Suprapubic skin (tissue), 4 donors: ENCODE measurements at places on chromosomes 3 and 15. TPM values are rescaled to one million over a fixed set of nuclear protein-coding genes. Genes with fewer than 3 reads are reported as not detected.

The ANKRD63 gene
- total RNA-seq = not detected

- no peak for DNase-seq
Observed at GRCh38 chr3:59267021-59267420, 217.2 kb upstream of the CFAP20DC start.

DNA sequence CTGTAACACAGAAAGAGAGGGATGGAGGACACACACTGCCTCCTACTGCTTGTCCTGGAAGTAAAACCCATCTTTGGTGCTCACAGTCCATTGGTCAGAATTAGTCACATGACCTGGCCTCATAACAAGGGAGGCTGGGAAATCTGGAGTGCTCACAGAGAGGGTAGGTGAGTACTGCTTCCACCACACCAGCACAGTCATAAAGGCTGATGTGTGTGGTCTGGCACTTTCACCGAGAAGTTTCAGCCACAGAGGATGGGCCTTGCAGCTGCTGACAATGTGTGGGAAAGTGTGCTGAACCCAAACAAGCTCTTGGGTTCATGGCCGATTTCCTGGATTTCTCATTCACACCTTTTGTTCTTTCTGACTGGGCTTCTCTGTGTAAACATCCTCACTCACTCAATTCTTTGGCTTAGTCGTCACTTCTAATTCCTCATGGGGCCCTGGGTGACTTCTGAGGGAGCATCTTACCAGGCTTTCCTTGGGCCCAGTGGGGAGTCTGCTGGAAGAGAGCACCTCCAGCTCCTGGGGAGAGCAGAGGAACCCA, 100.7 kb downstream of the ASB7 start:
- no peak for DNase-seq

DNA sequence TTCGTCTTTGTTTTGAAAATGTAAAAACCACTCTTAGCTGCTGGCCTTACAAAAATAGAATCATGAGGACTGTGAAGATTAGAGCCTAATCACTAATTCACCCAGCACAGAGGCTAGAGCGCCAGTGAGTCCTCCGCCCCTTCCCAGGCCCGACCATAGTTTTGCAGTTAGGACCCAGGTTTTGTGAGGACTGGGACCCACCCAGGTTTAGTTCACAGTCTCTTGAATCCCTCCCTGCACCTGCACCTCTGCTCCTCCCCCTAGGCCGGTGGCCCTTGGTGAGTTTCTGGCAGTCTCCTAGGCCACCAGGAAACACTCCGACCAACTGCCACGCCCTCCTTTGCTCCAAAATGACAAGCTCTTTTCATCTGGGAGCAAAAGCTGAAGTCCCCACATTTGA, 136.0 kb upstream of the CCDC54 start:
- DNase-seq = no peak

GRCh38 chr15:55992769-55993110, 672 bp downstream of the NEDD4 start:
- DNase-seq = no peak

DNA sequence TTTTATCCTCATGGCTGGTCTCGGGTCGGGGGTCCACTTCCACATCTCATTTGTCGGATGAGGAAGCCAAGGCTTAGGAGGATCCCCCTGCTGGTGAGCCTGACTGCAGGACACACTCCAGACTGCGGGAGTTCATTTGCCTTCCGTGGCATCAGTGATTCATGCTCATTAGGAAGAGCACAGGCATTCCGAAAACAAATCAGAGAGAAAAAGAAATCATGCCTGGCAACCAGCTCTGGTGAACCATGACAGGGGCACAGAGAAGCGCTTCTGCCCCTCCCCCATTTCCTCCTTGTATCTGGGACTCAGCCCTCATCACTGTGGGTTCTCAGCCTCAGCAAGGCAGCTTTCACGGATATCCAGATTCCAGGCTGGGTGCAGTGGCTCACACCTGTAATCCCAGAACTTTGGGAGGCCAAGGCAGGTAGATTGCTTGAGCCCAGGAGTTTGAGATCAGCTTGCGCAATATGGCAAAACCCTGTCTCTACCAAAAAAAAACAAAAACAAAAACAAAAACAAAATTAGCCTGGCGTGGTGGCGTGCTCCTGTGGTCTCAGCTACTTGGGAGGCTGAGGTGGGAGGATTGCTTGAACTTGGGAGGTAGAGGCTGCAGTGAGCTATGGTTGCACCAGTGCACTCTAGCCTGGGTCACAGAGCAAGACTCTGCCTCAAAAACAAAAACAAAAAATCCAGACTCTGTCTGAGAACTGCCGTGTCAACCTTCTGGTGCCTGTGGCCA, 28.4 kb downstream of the IRAK2 start:
- no peak for DNase-seq
